ENCODE measurements at places on chromosomes 16 and 17.

GRCh38 chr16:85091522-85091910 lies 20.8 kb downstream of the CIBAR2 start:
- no peak for DNase-seq

DNA sequence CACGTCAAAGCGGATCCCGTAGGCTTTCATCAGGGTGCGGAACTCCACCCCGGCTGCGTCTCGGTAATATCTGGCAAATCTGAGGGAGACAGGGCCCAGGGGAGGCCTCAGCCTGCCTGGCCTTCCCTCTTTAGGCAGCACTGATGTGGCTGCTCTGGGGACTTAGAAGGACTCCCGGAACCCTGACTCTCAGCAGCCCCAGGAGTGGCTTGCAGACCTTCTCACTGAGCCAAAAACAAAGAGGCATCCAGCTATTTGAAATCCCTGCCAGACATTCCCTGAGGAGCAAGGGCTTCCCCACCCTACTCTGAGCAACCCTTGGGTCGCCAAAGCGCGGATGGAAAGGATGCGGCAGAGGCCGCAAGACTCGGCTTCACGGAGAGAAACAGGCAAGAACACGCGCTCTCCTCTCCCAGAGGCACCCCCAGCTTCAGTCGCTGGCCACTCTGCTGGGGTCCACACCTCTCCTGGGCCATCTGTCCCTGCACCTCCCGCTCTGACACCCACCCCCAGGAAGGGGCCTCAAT lies 7.9 kb downstream of the P2RX5 start:
- no peak for DNase-seq

GRCh38 chr16:80318107-80318506 lies 222.7 kb upstream of the DYNLRB2 start:
- no peak for DNase-seq

DNA sequence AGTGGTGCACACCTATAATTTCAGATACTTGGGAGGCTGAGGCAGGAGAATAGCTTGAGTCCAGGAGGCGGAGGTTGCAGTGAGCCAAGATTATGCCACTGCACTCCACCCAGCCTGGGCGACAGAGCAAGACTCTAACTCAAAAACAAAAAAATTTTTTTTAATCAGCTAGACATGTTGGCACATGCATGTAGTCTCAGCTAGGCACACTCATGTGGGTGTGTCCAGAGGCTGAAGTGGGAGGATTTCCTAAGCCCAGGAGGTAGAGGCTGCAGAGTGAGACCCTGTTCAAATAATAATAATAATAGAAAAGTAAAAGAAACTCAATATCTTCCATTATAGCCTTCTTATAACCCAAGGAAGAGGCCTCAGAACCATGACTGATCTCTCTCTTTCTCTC lies 11.5 kb upstream of the ARHGAP17 start:
- no peak for DNase-seq

DNA sequence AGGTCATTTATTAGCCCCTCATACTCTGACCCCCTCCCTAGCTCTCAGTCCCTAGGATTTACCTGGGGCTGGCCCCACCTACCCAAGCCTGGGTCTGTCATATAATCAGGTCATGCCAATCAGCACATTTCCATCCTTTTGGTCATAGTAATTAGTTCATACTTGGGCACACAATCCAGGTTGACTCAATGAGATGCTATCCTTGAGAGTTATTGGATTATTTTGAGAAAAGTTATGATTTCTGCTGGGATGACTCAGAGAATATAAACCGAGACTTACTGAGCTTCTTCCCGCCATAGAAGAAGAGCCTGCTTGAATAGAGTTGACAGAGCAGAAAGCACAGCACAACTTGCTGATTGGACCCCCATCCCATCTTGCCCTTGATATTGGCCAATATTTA lies 331.5 kb downstream of the CBLN1 start:
- no peak for DNase-seq

- no peak for DNase-seq
These were observed 12.9 kb downstream of the HEATR6 start for GRCh38 chr17:60065867-60066266.

DNA sequence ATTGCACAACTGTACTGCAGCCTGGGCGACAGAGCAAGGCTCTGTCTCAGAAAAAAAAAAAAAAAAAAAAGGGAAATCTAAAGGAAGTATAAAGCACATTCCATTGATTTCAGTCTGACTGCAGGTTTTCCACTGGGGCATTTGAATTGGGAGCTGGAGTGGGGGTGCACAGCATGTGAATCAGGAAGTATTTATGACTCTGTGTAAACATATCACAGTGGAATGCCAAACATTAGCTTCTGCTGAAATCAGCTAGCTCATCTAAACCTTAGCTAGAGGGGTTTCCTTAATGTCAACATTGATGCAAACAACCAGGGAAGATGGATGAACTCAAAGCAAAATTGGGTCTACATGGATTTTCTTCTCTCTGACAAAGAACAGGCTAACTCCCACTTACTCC lies 641.0 kb upstream of the EEF2KMT start:
- DNase-seq, result no peak

DNA sequence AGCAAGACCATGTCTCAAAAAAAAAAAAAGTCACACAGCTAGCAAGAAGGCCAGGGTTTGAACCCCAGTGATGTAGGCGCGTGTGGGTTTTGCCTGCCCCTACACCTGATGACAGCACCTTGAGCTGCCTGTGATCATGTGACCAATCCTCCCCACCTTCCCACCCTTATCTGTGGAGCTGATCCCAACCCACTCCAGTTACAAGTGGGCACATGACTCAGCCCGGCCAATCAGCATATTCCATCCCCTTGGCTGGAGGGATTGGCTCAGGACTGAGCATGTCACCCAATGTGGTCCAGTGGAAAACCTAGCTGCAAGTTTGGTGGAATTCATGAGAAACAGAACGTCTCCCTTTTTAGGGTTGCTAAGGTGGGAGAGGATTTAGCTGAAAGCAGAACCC lies 6.6 kb downstream of the TMEM114 start:
- no peak for DNase-seq

DNA sequence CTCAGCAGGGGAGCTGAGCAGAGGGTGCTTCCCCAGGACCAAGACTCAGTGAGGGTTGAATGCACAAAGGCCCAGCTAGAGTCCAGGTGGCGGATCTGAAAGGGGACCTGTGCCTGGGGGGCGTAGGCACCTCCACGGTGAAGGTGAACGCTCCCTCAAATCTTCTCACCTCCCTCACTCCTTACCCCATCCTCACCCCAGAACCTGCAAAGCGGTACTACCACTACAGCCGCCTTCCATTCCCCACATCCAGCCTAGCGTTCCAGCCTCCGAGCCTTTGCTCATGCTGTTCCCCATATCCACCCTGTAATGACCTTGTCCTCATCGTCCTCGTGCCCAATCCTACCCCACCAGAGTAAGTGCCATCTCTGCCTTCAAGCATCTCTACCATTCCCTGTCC lies 30.6 kb downstream of the TRPV3 start:
- DNase-seq, result no peak

GRCh38 chr16:69225121-69225520 lies 38.2 kb downstream of the SNTB2 start:
- no peak for DNase-seq

DNA sequence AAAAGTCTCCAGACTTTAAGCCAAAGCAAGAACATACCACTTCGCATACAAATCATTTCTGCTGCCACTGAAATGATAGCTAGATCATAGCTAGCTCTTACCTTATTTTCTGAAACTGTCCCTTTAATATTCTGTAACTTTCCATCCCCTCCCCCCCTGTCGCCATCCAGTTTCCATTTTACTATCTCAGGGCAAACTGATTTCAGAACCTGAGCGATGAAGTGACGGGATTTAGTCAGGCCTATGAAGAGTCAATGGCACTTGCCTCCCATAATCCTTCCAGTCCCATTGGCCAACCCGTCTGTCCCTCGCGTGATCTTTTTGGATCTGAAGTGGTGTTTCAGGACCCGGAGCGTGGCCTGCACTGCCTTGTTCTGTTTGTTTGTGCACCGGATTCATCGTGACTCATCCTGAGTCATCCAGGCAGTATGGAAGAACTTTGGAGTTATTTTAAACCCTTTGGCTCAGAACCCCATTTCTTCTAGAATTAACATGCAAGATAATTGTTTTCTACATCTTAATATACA lies 199.8 kb upstream of the CHMP6 start:
- DNase-seq, result no peak

- DNase-seq, result no peak
These were observed 721.9 kb downstream of the WWOX start for GRCh38 chr16:78821335-78821734.

- DNase-seq, result no peak
These were observed 270.6 kb downstream of the HAPSTR1 start for GRCh38 chr16:9362050-9362449.

DNA sequence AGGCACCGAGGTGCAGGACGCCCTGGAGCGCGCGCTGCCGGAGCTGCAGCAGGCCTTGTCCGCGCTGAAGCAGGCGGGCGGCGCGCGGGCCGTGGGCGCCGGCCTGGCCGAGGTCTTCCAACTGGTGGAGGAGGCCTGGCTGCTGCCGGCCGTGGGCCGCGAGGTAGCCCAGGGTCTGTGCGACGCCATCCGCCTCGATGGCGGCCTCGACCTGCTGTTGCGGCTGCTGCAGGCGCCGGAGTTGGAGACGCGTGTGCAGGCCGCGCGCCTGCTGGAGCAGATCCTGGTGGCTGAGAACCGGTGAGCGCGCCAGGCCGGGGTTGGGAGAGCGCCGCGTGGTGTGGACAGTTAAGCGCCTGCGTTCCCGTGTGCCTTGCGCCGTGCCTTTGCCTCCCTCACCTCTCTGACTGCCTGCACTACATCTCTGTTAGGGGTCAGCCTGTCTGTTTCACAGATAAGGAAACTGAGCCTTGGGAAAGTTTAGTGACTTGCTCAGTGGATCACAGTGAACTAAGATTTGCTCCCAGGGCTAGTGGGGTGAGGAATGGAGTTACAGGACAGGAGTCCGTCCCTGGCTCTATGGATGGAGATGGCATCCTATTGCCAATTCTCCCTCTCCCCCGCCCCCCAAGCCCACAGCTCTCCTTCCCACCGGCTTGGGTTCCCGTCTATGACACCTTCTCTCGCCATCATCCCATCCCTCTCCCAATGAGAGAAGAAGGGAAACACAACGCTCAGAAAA lies 880 bp downstream of the SARM1 start:
- DNase-seq, result no peak

DNA sequence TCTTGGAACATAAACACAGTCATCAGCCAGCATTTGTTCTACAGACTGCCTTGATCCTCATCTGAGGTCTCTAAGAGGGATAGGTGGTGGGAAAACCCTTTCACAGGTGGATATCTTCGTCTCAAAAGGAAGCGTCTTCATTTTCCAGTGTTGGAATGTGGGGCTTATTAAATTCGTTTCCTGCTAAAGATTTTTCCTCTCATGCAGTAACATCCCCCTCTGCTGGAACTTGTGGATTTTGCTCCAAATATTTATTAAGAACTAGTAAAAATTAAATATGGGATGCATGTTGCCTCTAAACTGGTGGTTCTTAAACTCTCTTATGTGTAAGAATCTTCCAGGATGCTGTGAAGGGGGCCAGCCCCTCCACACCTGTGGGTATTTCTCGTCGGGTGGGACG lies 20.1 kb upstream of the MLYCD start:
- DNase-seq, result no peak

DNA sequence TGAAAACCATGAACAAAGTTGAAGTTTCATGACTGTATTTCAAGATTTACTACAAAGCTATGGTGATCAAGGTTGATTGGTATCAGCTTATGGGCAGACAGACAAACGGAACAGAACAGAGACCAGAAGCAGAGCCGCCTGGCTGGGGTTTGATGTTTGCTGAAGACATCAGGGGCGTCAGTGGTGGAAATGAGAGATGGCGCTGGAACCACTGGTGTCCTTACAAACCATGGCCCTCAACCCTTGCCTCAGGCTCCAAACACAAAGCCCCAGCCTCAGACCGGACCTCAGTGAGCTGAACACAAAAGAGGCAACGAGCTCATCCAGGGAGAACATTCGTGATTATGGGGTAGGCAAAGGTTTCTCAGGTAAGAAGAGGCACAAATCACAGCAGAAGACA lies 113.0 kb upstream of the METRNL start:
- DNase-seq, result no peak

DNA sequence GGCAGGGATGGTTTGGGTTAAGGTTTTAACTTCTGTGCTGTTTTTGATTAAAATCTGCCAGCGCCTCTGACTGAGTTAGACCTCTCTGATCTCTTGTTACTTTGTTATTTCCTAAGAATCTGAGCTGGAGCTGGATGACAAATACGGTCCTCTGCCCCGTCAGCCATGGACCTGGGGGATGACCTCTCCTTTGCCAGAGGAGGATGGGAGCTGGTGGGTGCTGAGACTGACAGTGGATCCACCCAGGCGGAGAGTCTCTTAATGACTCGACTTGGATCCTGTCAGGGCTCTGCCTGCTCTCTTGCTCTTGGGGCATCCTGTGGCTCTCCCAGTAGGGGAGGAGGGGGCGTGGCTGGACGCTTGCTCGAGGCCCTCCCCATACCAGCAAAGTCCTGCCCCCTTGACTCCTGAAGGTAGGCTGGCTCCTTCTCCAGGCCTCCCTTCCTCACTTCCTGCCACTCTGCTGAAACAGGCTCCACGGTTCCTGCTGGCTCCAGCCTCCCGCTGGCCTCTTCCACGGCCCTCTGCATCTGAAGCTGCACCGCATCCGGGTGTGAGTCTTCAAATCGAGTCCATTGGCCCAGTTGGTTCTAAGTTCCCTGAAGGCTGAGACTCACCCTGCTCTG lies 24.8 kb upstream of the MAP3K14 start:
- DNase-seq, result no peak

DNA sequence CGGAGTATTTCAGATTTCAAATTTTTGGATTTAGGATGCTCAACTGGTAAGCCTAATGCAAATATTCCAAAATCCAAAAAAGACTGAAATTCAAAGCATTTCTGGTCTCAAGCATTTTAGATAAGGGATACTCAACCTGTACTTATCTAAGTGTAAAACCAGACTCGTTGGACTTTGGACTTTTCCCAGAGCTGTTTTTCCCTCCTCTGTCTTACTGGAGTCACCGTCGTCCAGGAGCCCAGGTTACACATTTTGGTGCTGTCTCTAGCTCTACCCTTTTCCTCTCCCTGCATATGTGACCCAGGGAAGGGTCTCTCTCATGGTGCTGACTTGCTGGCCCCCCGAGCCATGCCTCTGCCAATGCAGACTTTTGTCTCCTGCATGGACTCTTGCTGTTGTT lies 46.0 kb upstream of the MMP2 start:
- DNase-seq, result no peak

All from stimulated activated CD8-positive, alpha-beta memory T cell treated with anti-CD3 and anti-CD28 coated beads, Interleukin-2, amount 100 ng/mL, for 1 hour (primary cell).